ENCODE measurements at places on chromosomes 6 and 20. TPM values are rescaled to one million over a fixed set of nuclear protein-coding genes. Genes with fewer than 3 reads are reported as not detected.
A peak's percentile ranks its signal among the peaks of the same experiment; 100 is the strongest.

- DNase-seq, result no peak
Measured at GRCh38 chr6:134626086-134626485, 308.2 kb upstream of the SGK1 start.

DNA sequence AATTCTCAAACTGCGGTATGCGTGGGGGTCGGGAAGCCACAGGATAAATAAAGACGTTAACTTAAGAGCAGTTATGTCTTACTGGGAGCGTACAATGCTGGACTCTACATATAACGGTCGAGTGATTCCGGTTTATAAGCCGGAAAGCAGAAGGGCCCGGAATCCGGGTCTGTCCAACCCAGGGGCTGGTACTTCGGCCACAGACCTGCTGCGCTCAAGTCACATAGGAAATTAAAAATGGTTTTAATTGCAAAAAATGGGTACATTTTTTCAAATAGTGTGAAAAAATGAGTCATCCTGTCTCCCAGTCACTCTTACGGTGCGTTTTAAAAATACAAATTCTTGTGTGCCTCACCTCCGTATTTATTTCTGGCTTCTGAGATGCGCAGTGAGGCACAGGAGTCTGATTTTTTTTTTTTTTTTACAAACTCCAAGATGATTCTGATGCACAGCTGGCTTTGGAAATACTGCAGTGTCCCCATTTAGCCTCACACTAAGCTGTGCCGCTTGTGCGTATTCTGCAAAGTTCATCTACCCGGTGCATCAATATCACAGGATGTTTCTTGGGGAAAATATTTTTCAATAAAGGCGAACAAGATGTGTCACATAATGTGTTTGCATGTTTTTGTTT is 1.0 kb downstream of the PCIF1 start:
- no peak for DNase-seq

GRCh38 chr6:150654608-150655007 is 54.9 kb downstream of the PLEKHG1 start:
- no peak for DNase-seq

GRCh38 chr6:137223370-137224131 is 4.4 kb upstream of the IFNGR1 start:
- DNase-seq, result peak; percentile 66

DNA sequence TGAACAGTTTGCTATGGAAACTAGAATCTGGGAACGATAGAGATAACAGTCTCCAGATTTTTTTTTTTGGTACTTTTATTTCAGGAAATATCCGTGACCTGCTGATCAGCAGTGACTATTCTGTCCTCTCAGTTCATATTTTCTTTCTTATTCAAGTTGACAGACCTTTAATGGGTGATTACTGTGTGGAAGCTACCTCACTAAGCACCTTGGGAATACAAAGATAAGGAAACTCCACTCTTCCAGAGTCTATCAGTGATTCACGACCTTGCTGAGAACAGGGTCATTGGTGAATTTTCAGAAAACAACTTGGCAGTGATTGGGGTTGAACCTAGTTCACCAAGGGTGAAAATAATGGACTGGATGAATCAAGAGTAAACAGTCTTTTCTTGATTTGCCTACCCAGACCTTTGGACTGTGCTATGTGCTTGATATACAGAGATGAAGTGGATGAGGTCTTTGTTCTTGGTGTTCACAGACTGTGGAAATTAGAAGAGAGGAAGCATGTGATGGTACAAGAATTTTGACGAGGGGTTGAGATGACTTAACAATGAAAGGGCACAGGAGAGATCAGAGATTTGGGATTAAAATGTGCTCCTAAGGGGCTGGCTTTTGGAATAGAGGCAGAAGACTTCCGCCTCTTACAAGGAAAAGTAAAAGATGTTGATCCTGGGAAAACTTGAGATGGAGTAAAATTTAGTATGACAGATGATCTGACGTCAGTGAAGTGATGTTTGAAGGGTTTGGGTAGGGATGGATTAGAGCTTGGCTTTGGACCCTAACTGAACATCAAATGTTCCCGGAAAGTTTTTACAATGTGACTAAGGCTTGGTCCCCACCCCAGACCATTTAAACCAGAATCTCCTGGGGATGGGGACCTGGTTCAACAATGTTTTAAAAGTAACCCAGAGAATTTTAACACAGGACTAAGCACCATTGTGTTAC is 1.2 kb downstream of the KAT14 start:
- no peak for DNase-seq

GRCh38 chr20:19881080-19881840 is 123.2 kb downstream of the RIN2 start:
- no peak for DNase-seq

GRCh38 chr6:474453-475185 is 83.1 kb downstream of the IRF4 start:
- no peak for DNase-seq

- DNase-seq, result no peak
Measured at GRCh38 chr20:24753130-24753529, 195.9 kb upstream of the CST7 start.

DNA sequence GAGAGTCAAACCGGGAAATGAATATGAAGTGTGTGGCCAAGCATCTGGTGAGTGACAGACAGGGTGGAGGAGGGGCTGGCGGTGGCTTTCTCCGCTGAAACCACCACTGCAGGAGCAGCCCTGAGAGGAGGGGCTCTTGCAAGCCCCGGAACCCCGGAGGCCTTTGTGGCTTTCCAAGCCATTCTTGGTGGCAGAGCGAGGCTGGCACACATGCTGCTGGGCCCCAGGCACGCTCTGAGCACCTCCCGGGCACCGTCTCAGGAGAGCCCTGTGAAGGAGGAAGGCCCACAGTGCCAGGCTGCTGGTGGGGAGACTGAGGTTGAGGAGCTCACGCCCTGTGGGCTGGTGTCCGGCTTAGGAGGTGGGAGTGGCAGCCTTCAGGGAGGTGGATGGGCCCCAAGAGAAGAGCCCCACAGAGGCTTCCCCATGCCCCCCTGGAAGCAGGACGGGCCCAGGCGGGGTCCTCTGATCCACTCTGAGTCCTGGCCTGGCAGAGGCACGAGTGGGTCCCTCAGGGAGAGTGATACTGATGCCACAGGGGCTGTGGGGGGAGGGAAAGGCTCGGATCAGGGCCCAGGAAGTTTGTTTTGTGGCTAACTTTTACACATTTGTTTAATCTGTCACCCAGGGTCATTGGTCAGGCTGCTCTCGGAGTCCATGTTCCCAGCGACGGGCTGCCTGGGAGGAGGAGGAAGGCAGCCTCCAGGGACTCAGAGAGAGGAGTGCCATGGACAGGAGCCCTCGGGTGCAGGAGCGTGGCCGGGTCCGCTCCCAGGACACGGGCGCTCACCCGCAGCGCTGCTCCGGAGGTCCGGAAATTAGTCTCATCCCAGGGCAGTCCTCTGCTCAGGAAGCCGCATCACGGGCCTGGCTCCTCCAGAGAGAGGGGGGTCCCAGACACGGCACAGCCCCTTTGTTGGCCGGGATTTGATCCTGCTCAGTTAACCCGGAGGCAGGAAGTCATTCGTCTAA is 170.7 kb downstream of the ERMARD start:
- DNase-seq, result no peak

DNA sequence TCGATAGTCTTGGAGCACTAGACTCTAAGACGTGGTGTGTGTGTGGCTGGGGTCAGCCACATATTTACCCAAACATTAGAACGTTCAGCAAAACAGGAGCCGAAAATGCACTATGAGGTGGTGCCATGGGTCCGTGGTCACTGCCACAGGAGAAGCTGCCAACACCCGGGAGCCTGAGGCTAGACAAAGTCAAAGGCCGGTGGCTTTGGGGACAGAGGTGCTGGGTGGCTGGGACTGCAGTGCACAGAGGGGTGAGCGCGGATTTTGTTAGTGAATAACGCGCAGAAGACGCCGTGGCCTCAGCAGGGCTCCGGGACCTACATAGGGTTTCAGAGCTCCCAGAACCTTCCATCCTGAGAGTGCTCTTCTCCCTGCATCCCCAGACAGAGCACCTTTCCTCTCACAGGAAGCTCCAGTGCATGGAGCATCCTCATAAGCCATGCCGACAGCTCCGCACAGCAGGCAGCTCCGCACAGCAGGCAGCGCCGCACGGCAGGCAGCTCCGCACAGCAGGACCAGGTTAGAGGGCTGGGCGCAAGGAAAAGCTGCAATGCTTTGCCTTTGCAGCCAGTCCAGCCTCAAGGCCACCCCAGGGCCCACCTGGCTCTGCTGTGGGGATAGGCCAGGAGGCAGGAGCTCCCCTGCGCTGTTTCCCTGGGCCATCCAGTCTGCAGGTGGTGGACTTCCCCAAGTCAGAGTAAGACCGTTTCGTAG is 304.1 kb downstream of the TAF4 start:
- no peak for DNase-seq

GRCh38 chr6:104477569-104477968 is 382.1 kb downstream of the HACE1 start:
- no peak for DNase-seq

DNA sequence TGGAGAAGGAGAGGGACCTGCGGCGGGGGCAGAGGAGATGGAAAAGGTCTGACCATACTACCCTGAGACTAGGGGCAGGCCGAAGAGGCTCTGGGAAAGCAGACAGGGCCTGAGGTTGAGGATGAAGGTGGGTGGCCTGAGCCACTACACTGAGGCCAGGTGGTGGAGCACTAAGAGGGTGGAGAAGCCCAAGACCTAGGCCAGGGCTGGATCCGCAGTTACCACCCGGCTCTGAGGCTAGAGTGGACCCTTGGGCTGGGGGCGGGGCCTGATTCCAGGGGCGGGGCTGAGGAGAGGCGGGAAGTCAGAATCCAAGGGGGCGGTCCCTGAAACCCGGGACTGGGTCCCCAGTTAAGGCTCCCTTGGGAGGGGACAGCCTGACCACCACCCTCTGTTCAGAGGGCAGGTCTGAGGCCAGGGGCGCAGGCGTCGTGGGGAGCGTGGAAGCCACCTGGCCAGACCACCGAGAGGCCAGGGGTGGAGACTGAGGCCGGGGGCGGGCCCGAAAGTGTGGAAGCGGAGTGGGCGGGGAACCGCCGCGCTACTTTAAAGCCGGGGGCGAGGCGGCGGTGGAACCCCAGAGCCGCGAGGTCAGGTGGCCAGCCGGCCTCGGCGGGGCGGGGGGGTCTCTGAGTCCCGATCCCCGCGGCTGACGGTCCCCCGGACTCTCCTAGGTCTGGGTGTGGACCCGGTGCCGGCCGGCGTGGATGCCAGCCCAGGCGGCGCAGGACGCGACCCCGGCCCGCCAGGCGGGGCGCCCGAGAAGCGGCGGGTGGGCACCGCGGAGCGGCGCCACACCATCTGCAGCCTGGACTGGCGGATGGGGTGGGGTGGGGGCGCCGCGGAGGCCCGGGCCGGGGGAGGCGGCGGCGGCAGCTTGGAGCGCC is 8.3 kb downstream of the CCM2L start:
- peak; percentile 74 for DNase-seq

DNA sequence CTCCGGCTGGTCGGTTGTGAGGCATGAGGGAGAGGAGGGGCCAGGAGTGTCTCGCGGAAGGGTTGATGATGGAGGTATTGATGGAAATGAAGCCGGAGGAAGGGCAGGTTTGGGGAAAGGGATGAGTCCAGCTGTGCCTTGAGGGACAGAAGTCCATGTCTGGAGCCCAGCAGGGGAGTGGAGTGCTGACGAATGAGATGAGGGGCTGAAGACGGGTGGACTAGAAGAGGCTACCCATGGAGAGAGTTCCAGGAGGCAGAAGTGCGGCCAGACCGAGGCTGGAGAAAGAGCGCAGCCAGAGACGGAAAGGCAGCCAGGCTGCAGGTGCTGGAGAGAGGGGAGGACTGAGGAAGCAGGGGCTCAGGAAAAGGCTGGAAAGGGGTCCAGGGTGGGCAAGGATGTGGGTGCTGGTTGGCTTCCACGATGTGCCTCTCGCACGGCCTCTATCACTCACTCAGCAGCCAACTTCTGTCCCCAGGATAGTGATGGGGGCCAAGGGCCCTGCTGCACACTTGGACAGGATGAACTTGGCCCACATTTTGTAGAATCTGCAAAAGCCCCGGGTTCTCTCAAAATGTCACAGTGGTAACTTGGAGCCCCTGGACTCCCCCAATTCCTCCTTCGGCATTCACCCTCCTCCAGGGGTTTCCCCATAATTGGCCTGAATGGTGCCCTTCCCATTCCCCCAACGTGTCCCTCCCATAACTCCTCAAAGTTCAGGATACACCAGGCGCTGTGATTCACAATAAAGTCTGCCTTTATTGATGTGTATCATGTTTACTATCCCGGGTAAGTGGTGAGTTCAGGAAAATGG is 627 bp upstream of the EIF6 start:
- DNase-seq, result no peak

The GPR63 gene
- total RNA-seq, result 0.21 TPM

The ZFAND3 gene
- 61.1 TPM for total RNA-seq

The ARMC12 gene
- 0.21 TPM for total RNA-seq

The RBPJL gene
- total RNA-seq, result not detected

The THEMIS gene
- 0.97 TPM for total RNA-seq

The TPX2 gene
- 2.0 TPM for total RNA-seq

The PRDM13 gene
- total RNA-seq, result not detected
